ENCODE measurements at places on chromosomes 6 and 20.

DNA sequence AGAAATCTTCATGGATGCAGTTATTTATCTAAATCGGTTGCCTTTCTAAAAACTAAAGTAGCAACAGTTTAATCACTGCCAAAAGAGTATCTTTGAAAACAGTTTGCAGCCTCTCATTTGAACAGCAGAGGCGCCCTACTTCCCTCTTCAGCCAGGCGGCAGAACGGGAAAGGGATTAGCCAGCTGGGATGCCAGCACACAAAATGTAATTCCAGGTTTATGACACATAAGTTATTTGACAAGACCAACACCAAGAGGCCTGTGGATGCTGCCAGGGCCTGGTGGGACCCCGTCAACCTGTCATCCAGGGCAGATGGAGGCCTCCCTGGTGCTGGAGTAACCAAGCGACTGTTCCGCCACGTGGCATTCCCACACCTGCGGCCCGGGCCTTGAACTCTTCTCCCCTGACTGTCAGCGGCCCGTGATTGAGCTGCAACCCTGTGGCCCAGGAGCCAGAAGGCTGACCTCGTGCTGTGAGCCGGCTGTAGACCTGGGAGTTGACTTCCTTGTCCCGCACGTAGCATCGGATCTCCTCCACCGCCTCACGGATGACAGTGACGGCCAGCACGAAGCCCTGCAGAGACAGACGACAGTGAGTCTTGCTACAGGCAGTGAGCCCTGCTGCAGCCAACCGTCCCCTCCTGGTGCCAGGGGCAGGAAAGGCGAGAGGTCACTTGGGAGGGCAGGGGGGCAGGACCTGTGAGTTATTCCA, 55.5 kb downstream of the ATP9A start:
- no peak for DNase-seq

GRCh38 chr6:135951169-135951568, 99.7 kb downstream of the PDE7B start:
- DNase-seq: no peak

DNA sequence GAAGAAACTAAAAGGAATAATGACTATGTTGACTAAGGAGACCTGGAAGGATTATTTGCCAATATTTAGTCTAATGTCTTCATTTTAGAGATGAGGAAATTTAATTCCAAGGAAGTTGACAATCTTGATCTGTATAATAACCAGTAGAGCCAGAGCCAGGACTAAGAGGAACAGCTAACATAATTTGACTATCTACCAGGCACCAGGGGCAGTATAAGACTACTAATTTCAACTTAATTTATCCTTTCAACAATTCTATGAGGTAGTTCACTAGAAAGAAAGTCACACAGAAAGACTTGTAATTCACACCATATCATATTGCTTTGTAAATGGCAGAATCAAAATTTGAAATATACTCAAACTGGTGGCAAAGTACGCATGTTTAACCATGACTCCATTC, 273.0 kb upstream of the STXBP5 start:
- no peak for DNase-seq

GRCh38 chr20:42788707-42789106, 401.0 kb downstream of the PTPRT start:
- DNase-seq: no peak

DNA sequence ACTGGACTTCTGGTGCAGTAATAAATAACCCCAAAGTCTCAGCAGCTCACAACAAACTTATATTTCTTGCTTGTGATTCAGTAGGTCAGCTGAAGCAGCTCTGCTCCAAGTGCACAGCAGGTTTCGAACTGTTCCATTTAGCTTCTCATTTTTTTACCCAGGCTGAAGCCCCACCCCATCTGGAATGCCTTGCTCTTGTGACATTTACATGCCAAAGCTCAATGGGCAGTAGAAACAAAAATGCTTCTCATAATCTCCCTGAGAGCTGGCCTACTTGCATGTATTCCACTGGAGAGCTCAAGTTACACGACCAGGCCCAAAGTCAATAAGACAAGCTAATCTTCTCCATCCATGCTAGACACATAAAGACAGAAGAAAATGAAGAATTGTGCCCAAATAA, 165.2 kb downstream of the HAO1 start:
- DNase-seq: no peak

- DNase-seq: no peak
Observed at GRCh38 chr6:93219447-93219846, 199.9 kb downstream of the EPHA7 start.

DNA sequence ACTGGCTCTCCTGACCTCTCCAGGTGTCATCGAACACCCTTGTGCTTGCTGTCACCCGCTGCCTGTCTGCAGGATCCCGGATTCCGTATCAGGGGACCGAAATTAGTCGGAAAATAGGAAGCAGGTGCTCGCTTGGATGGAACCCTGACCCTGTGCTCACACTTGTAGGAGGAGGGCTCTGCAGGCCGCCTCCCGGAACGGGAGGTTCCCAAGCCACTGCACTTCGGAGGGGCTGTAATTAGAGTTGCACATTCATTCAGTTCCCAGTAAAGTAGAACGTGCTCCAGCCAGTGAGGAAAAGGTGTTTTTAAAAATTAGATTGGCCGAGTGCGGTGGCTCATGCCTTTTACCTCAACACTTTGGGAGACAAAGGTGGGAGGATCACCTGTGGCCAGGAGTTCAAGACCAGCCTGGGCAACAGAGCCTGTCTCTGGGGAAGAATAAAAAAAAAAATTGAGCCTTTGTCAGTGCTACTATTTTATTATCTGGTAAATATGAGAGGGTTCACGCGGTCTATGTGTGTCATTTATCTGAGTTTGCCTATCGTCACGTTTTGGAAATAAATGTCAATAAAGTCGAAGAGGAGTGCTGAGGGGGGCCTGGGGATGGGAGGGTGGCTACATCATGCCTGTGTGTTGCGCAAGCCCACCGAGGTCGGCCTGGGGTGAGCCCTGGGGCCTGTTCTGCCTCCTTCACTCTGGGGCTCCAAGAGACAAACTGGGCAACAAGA, 1.5 kb upstream of the GMEB2 start:
- DNase-seq: peak; percentile 70

DNA sequence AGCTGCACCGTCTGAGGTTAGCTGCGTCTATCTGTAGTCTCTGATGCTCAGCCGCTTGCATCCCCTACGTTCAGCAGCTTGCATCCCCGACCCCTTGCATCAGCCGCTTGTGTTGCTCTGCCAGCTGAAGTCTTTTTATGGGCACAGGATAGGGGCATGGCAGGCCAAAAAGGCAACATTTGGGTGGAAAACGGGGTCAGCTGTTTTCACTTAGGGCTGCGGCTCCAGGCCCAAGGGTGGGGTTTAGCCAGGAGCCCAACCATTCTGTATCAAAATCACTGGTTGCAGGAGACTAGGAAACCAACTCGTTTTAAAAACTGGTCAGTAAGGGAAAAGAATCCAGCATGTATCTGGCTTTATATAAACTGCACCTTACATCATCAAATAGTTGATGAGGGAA, 49.9 kb downstream of the FAM50B start:
- no peak for DNase-seq

GRCh38 chr20:12744037-12744436, 264.7 kb upstream of the SPTLC3 start:
- DNase-seq: no peak

DNA sequence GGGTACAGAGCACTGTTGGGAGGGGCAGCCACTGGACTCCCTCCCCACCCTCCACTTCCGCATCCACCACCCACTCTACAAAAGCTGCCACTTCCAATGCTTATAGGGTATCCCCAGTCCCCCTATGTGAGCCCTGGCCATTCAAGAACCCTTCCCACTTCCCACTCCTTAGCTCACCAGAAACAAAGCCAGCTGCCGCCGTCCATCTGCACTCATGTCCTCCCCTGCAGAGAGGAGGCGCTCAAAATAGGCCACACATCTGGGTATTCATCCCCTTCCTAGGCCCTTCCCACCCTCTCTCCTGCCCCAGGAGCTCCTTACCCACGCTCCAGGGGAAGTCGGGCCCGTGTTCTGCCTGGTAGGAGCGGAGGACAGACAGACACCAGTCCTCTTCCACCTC, 6.5 kb upstream of the LY6G5C start:
- DNase-seq: no peak

DNA sequence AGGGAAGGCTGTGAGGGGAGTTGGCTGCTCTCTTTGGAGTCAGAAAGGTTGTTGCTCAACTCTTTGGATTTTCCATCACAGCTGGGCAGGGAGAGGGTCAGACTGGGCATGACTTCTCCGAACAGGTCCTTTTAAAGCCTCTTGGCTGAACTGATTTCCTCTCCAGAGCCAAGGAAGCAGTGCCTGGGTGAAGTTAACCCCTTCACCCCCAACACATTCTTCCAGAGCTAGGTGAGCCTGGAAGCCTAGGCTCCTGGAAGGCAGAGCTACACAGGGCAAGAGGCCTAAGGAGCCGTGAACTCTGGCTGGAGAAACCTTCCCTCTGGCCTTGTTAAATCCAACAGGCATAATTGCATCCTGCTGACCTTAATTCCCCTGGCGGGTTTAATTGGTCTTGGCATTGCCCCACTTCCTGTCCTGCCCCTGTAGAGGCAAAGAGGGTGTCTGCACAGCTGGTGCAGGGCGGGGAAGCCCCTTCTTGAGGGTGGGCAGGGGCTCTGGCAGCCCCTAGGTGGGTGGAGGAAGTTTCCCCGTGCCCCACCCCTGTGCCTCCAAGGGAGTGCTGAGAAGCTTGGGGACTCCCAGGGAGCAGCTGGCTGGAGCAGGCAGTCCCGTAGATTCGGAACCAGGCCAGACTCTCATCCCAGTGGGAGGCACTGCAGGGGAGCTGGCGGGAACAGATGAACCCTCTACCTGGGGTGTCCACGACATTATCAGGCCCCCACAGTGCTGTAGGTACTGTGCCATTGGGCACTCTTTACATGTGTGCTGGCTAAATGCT, 3.6 kb upstream of the MYLK2 start:
- DNase-seq: no peak
